A549 (cell line): ENCODE measurements at places on chromosomes 5 and 9.

- no peak for DNase-seq
Measured at GRCh38 chr5:14752497-14753071, 88.1 kb downstream of the OTULIN start.

GRCh38 chr5:111234125-111234524, 9.9 kb downstream of the CAMK4 start:
- DNase-seq = no peak

DNA sequence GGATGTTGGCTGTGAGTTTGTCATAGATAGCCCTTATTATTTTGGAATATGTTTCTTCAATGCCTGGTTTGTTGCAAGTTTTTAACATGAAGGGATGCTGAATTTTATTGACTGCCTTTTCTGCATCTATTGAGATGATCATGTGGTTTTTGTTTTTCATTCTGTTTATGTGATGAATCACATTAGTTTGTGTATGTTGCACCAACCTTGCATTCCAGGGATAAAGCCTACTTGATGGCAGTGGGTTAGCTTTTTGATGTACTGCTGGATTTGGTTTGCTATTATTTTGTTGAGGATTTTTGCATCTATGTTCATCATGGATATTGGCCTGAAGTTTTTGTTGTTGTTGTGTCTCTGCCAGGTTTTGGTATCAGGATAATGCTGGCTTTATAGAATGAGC, 225.6 kb downstream of the PCSK1 start:
- peak; percentile 34 for DNase-seq

DNA sequence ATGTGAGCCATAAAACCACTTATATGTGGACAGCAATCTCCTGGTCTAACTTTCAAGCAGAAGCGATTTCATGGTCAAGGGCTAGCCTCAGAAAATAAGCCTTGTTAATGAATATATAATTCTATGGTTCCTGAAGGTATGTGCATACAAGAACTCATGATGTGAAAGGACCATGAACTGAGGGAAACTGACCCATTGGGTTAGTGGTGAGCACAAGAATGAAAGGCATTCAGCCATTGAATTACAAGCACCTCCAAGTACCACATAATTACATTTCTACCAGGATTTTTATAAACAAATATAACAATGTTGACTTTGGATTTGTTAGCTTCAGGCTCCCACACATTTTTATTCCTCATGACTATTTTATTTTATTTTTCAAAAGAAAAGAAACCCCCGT, 459.0 kb downstream of the TLE4 start:
- DNase-seq = no peak

GRCh38 chr5:16057277-16057676, 122.3 kb downstream of the MARCHF11 start:
- no peak for DNase-seq

- DNase-seq = no peak
Measured at GRCh38 chr9:14343261-14344031, 29.5 kb upstream of the NFIB start.

DNA sequence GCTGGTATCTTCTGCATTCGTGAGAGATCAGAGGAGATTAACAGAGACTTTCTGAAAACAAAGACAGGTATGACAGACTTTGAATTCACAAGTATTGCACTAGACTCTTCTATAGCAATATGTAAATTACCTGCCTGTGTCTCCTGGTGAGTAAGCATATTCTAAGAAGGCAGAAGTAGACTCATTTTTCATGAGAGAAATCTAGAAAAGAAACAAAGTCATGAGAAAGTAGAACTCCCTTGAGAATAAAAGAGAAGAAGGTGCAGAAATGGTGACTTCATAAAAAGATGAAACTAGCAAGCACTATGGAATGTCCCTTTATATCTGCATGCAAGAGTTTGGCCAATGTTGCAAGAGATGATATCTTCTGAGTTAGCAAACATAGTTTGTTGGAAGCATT, 419.8 kb downstream of the DMRT2 start:
- DNase-seq = no peak

DNA sequence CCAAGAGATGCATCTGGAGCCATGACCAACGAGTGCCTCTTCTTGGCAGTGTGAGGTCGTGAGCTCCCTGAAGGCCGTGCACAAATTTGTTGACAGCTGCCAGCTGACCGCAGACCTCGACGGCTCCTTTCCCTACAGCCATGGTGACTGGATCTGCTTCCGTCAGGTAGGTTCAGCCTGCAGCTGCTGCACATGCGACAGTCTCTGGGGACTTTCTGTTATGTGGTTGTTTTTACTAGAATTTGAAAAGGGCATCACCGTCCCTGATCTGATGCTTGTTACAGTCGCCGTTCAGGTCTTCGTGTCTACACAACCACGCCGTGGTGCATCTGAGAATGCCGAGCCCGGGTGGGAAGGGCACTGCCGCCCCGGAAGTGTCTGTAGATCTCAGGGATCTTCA, 36.5 kb upstream of the LRRC14B start:
- no peak for DNase-seq

DNA sequence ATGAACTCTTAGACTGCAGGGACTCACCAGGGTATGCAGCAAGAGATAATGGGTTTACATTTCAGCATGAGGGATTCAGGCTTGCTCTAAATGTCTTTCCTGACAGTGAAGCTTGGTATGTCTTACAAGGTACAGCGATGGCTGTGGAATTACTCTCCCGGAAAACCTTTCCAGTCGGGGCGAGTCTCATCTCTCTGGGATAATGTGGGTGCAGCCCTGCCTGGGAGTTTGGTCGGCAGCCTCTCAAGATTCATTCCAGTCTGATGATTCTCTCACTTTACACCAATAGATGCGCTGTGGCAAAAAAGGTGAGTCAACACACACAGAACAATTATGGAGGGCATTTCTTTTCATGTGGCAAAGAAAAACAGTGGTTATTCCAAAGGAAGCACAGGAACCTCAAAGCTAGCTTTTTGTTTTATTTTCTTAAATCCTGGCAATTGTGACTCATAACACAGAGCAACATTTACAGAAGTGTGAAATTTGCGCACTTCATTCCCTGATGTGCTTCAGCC, 190.3 kb downstream of the DCP2 start:
- DNase-seq = peak; percentile 4
